Non-pigmented ciliary epithelial cell (primary cell): ENCODE measurements at places on chromosomes 7 and 10.
A peak's percentile ranks its signal among the peaks of the same experiment; 100 is the strongest.

DNA sequence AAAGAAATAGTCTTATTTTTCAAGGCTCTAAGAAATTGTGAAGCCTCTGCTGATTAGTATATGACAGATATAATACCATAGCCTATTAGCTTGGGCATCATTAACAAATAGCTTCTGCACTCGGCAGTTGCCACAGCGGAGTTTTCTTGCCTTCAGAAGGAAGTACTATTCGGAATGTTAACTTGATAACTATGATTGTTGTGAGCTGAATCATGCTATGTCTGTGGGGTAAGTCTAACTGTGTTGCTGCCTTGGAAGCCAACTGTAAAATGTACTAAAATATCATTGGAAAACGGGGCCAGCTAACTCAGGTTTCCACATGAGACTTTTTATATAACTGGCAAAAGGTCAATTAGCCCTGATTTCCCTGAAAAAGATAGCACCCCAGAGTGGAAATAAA is 93.2 kb downstream of the TWIST1 start:
- DNase-seq, result peak; percentile 78

DNA sequence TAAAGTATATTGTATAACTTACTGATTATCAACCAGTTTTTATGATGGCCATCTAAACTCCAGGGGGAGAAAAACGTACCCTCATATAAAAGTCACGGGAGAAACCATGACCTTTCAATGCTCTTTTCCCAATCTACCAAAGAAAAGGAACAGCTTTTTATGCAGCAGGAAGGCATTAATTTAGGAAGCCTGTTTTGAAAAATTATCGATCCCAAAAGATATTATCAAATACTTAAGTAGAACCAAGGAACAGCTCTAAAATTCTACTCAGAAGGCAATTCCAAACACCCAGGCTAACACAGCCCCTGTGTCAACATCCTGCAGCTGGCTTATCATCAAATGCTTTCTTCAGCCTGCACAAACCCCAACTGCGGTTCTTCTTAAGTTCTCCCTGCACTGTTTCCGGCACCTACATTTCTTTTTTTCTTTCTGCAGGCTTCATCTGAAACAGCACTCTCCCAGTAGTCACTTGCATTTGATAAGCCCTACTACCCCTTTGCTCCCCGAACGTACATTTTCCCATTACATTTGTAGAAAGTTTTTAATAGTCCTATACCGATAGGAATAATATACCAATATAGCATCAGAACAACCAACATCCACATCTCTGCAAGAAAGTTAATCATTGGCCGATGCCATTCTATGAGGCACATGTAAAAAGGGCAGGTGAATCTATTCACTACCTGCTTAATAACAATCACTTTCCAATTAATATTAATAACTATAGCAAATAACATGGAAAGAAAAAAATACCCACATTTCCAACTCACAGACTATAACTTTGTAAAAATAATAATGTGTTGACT is 47.9 kb downstream of the PIP4K2A start:
- DNase-seq, result no peak

- DNase-seq, result peak; percentile 100
Observed at GRCh38 chr10:101818119-101818871, at the start of gene OGA. Gene OGA (minus strand): TSS chr10:101818444. CDS start chr10:101818022, 422 bp downstream.

DNA sequence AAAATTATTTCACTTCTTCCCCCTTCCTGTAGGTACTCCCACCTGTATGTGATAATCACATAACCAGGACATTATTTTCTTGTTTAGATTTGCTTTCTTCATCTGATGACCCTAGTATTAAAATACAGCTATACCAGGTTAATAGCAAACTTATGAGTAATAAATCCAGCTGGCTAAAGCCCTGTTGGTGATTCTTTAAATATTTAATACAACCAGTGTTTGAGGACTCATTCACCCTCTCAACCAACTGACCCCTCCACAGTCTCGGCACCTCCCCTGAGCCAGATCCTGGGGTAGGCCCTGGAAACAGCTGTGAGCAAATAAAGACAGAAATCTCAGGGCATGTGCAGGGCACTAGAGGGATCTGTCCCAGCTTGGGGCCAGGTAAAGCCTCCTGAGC is 58.5 kb downstream of the BLNK start:
- no peak for DNase-seq
